ENCODE measurements at places on chromosomes 2 and 18. TPM values are rescaled to one million over a fixed set of nuclear protein-coding genes. Genes with fewer than 3 reads are reported as not detected.

PDE1A gene
- 42.1 TPM for total RNA-seq

FOXD4L1 gene
- 0.31 TPM for total RNA-seq

DNA sequence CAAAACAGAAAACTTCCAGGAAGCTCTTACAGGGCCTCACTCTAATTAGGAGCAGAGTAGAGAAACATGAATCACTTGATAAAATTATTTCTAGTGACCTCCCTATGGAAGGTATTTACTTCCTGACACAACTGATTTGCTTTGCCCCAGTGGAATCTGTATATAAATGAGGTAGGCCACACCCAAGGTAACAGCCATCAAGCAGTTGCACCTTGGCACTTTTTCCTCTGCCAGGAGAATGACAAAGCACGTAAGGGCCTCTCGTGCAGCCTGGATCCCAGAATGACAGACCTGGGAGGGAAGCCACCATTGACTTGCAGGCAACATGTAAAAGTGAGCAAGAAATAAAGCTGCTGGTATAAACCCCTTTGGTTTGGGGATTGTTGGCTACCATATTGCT is 620.0 kb upstream of the SLC39A10 start:
- no peak for DNase-seq

- no peak for DNase-seq
These were observed 911.6 kb downstream of the EPHA4 start for GRCh38 chr2:220660277-220661145.

DNA sequence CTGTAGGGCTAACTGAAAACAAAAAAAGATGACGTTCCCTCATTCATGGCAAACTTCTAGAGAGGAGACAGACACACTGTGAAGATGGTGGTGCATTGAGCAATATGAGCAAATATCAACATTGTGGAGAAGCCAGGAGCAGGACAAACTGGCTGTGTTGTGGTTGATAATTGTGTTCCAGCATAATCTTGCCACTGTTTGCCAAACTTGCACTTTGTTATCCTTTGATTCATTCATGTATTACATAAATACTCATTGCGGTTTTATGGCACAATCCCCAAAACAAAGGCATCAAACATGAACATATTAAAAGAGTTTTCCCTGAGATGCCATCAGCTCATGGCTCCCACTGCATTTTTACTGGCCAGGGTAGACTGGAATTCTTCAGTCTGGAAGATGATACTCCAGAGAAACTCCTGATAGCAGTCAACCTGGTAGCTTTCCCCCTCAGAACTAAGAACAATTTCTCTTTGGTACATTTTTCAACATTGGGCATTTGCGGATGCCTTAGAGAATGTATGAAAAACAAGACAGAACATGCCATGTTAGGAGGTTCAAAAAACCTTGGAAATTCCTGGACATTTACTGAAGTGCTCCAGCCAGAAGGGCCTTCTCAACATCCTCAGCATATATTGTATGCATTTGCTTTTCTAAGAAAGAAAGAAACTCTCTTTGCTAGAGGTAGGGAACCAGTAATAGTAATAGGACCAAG is 487.4 kb upstream of the CELF4 start:
- no peak for DNase-seq

DNA sequence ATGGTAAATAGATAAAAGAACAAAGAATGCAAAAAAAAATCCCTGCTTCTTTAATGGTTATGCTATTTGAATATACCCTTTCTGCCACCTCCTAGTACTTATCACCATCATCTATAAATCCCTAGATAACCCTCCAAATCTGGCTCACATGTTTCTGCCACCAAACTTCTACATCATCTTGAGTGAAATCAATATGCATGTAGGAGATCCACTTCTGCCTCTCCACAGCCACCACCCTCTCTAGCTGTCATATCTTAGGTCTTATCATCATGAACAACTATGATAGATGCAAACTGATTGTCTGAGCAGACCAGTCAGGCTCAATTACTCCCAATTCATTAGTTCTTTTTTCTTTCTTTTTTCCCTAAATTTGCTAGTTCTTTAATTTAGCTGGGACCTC is 55.3 kb downstream of the STRN start:
- DNase-seq = no peak

FAM161A gene
- 30.3 TPM for total RNA-seq

- no peak for DNase-seq
These were observed 177.0 kb downstream of the TGIF1 start for GRCh38 chr18:3626929-3627458.

- DNase-seq = no peak
These were observed 9.4 kb downstream of the CASP8 start for GRCh38 chr2:201269764-201270163.

Data from occipital lobe (tissue), 3 donors.